ENCODE measurements at places on chromosomes 4 and X.

DNA sequence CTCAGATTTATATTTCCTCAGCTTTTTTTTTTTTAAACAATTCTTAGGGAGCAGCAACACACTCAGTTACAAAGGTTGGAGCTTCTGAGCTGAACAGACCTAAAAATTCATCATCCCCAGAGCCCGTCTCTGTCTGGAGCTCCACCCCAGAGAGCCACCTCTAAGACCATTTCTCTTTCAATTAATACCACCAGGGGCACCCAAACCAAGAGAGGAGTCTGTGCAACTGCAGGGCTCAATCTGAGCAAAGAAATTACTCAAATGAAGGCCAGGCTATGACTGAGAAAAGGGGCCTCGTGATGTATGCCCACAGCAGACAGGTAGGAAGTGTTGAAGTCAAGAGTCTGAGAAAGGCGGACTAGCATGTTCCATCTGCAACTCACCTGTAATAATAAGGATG, 95.5 kb downstream of the C4orf51 start:
- no peak for DNase-seq

GRCh38 chr4:21113496-21114223, 413.4 kb downstream of the PACRGL start:
- no peak for DNase-seq

- no peak for DNase-seq
Observed at GRCh38 chrX:39398963-39399261, 597.7 kb downstream of the MID1IP1 start.

GRCh38 chr4:142925161-142925560, 79.1 kb upstream of the INPP4B start:
- no peak for DNase-seq
